NT2/D1 (cell line): ENCODE measurements at places on chromosomes 2 and 18.

DNA sequence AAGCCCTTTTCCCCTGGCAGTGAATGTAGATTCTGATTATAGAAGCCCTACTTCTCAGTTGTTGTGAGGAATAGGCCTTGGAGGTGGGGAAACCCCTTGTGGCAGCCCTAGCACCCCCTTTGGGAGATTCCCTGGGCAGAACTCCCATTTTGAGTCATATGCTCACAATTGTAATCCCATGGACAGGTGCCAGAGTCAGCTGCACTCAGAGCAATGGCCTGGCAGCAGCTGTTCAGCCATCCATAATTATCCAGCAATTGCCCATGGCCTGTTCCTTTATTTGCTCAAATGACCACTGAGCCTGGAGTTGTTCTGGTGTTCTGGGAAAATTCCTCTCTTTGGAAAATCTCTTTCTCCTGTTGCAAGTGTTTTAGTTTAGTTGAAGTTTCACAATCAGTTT lies 71.7 kb downstream of the PTRHD1 start:
- DNase-seq, result no peak

GRCh38 chr2:218516614-218517013 lies 51.5 kb downstream of the USP37 start:
- DNase-seq, result peak; percentile 6

GRCh38 chr18:50844554-50844953 lies 24.7 kb upstream of the MRO start:
- DNase-seq, result no peak

DNA sequence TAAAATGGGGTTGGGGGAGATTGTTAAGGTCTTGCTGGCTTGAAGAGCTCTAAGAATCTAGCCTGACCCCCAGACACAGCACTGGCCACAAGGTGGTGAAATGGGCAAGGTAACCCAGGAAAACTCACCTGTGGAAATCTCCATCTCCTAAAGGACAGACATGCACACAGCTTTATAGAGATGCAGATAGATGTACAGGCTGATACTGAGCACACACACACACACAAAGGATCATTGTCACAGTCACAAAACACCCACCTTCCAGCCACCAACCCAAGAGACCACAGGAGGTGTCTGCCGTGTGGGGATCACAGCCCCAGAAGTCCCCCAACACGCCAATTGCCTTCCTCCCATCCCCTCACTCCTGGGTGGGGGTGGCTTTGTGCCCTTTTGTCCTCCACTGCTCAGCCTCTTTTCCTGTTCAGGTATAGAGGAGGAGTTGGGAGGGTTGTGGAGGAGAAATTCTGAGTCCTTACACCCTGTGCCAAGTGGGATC lies 3.2 kb upstream of the CYP26B1 start:
- no peak for DNase-seq

DNA sequence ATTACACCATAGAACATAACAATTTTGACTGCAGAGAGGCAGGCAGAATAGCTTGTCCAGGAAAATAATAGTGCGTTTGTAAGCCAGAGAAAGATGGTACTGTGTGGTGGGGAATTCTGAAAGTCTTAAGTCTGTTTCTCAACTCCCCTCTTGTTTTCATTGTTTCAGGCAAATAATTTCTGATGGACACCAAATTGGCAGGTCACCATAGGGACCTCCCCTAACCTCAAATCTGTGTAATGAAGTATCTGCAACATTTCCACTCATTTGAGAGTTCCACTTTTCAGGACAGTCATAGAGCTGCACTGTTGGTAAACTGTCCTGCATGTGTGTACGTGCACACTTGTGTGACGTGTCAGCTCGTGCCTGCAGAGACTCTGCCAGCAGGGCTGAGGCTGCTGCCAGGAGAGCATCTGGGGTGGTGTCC lies 195.6 kb downstream of the AGAP1 start:
- DNase-seq, result no peak

DNA sequence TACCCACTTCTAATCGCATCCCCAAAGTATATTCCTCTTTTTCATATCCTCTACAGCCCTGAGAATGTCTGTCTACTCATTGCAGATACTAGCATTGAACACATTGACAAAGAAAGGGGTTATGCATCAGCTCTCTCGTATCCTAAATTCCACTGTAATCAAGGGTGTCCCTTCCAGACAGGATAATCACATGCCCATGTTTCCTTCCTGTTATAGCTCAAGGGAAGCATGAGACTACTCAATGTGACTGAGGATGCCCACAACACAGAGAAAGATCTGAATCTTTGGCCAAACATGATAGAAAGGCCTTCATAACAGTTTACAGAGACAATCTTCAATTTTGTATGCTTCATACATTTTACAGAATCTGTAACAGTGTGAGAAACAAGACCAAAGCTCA lies 69.2 kb downstream of the HIBCH start:
- no peak for DNase-seq

- no peak for DNase-seq
These were observed 10.4 kb downstream of the CHMP3 start for GRCh38 chr2:86552889-86553288.

DNA sequence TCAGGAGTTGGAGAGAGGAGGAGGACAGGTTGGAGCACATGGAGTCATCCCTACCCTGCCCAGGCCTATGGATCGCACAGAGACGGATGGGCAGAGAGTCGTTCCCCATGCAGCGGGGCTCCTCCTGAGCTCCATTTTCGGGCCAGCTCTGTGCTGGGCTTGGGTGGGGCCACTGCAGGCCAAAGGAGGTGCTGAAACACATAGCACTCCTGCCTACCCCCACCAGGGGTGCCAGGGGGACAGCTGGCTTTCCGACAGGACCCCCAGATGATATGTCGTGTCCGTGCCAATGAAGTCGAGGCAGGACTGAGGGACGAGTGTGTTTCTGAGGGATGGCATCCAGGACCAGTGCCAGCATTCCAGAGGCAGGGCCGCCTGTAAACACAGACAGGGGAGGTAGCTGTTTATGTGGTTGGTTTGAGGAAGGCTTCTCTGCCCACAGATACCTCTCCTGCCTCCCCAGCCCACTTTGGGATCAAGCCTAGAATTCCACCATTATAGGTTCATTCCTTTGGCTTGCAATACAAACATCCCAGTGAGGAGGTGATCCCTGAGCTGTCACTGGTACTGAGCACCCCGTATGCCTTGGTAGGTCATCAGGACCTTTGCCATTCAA lies 116.6 kb downstream of the GLI2 start:
- DNase-seq, result no peak

GRCh38 chr2:239873656-239874635 lies 151.2 kb downstream of the NDUFA10 start:
- no peak for DNase-seq

DNA sequence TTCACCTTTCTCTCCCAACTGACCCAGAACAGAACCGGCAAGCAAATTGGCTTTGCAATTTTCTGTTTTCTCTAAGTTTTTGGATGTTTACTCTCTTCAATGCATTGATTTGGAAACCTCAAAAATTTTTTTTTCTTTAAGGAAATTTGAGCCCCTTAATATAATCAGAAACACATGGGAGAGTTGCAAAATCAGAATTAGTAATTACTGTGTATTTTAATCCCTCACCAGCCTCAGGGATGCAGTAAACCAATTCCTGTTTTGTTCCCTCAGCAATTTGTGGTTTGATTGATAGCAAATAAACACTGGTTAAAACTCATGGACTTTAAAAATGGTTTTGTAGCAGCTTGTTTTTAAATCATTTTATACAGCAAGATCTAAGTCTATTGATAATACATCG lies 281.5 kb downstream of the NEDD4L start:
- DNase-seq, result no peak
